Progenitor cell of endocrine pancreas (in vitro differentiated cells): ENCODE measurements at places on chromosomes 12 and 14. TPM values are rescaled to one million over a fixed set of nuclear protein-coding genes. Genes with fewer than 3 reads are reported as not detected.

Gene ACSM4
- total RNA-seq, result not detected in 2 replicates

DNA sequence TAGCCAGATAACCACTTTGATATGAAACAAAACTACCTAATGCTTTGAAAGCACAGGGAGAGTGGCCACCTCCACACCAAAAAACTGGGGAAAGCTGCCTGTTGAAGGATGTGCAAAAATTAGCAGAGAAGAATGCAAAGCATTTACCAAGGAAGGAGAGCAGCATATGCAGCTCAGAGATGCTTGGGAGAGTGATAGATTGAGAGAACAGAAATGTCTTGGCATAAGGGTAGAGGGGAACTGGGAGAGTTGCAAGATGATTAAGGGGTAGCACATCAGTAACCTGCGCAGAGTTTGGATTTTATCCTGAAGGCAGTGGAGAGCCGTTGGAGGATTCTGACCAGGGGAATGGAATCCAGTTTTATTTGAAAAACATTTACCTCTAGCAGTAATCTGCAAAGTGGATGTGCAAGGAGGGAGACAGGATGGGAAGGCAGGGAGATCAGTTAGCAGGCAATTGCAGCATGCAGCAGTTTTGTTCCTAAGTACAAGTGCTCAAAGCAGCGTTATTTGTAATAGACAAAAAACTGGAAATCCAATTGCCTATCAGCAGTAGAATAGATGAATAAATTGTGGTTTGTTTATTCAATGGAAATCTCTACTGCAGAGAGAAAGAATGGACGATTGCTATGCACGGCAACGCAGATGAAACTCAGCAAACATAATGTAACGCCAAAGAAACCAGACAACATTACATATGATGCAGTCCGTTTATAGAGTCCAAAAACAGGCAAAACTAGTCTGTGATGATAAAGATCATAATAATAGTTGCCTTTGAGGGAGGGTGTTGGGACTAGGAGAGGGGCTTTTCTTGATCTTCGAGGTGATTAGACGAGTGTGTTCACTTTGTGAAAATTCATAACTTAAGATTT lies 81.5 kb downstream of the BHLHE41 start:
- no peak for DNase-seq

DNA sequence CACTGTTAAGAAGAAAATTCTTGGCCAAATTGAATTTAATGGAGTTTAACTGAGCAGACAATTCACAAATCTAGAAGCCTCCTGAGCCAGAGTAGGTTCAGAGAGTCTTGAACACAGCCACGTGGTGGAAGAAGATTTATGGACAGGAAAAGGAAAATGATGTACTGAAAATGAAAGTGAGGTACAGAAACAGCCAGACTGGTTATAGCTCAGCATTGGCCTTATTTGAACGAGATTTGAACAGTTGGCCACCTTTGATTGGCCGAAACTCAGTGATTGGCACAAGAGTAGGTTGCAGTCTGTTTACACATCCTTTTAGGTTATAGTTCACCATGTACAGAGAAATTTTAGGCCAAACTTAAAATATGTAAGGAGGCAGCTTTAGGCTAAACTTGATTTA lies 9.9 kb downstream of the OAS2 start:
- DNase-seq, result no peak

GRCh38 chr12:130438711-130439110 lies 101.0 kb downstream of the PIWIL1 start:
- DNase-seq, result no peak

- no peak for DNase-seq
These were observed 2.7 kb downstream of the APPL2 start for GRCh38 chr12:105233041-105233905.
